ENCODE measurements at places on chromosomes 5 and 9.

DNA sequence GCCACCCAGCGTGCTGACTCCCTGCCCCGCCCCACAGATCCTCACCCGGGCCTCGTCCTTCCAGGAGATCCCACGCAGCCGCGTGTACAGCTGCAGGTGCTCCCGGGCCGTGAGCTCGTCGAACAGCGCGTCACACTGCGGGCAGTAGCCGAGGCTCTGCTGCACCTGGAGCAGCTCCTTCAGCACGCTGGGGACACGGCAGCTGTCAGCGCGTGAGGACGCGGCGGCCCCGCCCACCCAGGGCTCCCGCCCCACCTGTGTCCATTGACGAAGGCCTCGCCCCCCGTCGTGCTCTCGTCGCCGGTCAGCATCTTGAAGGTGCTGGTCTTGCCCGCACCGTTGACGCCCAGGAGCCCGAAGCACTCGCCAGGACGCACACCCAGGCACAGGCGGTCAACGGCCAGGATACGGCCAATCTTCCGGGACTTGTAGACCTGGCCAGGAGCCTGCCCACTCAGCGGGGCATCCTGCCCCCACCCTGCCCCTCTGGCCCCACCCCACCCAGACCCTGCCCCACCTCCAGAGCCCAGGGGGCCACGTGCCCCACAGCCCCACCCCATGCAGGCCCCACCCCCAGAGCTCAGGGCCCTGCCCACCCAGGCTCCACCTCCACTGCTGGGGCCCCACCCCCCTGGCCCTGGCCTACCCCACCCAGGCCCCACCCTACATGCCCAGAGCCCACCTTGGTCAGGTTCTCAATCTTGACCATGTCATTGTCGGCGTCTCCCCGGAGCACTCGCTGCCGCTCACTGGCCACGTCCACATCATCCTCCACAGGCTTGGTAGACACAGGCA lies 13.8 kb upstream of the CLIC3 start:
- DNase-seq = no peak

- DNase-seq = no peak
Measured at GRCh38 chr5:139468421-139468931, 2.3 kb upstream of the SMIM33 start.

- no peak for DNase-seq
Measured at GRCh38 chr5:180207593-180207992, 1.4 kb downstream of the RASGEF1C start.

GRCh38 chr9:34382054-34382453 lies 5.4 kb upstream of the MYORG start:
- DNase-seq = no peak

GRCh38 chr9:136950656-136951276 lies 1.3 kb upstream of the LCN12 start:
- no peak for DNase-seq

DNA sequence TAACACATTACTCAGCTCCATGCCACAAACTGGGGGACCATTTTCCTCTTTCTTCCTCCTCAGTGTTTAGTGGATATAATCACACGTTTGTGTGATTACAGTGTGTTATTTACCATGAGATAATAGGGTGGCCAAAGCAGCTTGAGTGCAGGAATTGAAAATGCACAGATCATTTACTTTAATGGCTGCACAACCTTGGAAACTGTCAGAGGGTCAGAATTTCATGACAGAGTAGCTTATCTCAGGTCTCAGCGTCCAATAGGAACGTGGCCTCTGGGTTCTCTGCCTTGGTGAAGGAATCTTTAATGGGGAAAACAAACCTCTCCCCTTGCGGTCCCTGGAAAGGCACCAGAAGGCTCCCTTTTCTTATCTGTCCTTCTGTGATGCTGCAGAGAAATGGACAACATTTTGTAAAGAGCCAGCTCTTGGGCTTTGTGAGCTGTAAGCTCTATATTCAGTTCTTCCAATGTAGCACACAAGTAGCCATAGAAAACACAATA lies 87.4 kb upstream of the CD180 start:
- DNase-seq = no peak

- DNase-seq = no peak
Measured at GRCh38 chr9:129650680-129651235, 8.8 kb upstream of the ASB6 start.

DNA sequence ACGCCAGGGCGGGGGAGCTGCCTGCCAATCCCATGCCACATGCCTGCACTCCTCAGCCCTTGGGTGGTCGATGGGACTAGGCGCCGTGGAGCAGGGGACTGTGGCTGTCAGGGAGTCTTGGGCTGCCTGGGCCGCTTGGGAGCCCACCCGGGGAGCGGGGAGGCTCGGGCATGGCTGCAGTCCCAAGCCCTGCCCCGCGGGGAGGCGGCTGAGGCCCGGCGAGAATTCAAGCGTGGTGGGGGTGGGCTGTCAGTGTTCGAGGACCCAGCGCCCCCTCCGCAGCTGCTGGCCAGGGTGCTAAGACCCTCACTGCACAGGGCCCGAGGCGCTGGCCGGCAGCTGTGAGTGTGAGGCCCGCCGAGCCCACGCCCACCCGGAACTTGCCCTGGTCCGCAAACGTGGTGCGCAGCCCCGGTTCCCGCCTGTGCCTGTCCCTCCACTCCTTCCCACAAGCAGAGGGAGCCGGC lies 83.2 kb upstream of the DMRTA1 start:
- DNase-seq = no peak

- no peak for DNase-seq
Measured at GRCh38 chr5:145479271-145479670, 355.9 kb downstream of the PRELID2 start.

GRCh38 chr9:109639674-109640579 lies 140.1 kb upstream of the PALM2AKAP2 start:
- no peak for DNase-seq

- no peak for DNase-seq
Measured at GRCh38 chr9:112069318-112070169, 105.6 kb downstream of the SUSD1 start.

- DNase-seq = no peak
Measured at GRCh38 chr5:142427529-142427928, 102.7 kb upstream of the SPRY4 start.

GRCh38 chr5:160171666-160172065 lies 52.4 kb upstream of the PWWP2A start:
- DNase-seq = no peak

- DNase-seq = no peak
Measured at GRCh38 chr5:129689045-129689444, 58.8 kb upstream of the MINAR2 start.

DNA sequence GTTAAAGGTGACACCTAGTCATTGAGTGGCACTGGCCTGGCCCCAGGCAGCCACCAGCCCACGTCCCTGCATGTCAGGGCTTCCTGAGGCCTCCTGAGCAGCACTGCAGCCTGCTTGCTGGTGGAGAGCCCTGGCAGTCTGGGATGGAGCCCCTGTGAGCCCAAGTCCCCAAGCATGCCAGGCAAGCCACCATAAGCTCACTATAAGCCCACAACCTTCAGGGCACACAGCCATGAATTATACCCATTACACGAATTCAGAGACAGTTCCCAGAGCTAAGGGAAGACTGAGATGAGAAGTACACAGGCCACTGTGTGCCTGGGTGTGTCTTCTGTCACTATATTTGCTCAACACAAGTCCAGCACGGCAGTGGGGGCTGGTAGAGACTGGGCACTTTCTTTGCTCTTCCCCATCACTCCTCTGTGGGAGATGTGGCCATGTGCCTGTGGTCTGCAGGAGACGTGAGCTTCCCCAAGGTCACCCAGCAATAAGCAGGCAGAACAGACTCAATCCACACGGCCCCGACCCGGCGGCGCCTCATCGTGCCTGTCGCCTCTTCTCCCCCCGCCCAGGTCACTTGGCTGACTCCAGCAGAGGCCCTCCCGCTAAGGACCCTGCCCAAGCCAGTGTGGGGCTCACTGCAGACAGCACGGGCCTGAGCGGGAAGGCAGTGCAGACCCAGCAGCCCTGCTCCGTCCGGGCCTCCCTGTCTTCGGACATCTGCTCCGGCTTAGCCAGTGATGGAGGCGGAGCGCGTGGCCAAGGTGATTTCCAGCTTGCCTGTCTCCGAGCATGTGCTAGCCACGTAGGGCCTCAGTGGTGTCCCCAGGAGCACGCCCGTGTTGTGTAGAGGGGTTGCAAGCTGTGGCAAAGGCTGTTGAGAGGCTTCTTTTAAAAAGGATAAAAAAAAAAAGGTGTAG lies 114.8 kb downstream of the WNK2 start:
- no peak for DNase-seq

DNA sequence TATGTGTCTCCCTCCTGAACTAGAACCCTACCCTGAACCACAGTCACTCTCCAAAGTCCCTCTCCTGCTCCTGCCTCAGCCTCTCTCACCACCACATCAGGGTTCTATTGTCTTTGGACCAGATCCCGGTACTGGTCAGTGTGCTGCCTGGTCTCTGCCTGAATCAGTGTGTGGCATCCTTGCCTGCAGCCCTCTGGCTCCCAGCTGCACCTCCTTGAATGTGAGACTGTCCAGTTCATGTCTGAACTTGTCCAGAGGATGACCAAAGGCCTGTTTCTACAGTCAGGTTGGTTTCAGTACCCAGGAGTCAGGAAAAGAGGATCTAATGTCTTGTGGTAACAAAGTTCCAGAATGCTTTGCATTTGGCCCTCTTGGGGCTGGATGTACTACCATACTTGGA lies 76.8 kb upstream of the RANBP3L start:
- DNase-seq = no peak

GRCh38 chr5:122896598-122897282 lies 51.3 kb downstream of the SNX24 start:
- DNase-seq = no peak

- no peak for DNase-seq
Measured at GRCh38 chr9:34170237-34170991, 8.4 kb upstream of the UBAP1 start.

GRCh38 chr5:112854651-112855050 lies 6.4 kb upstream of the SRP19 start:
- no peak for DNase-seq

DNA sequence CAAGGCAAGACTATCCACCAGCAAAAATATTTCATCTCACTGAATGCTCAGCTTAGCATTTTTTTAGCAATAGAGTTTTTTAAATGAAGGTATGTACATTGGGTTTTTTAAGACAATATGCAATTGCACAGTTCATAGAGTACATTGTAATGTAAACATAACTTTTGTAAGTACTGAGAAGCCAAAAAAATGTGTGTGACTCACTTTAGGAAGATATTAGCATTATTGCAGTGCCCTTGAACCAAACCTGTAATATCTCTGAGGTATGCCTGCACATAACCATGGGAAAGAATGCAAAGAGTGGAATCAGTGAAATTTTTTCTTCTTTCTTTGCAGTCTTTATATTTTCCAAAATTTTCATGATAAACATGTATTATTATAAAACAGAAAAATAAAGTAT lies 1533.3 kb upstream of the WWC1 start:
- DNase-seq = no peak

Measured in stimulated activated CD4-positive, alpha-beta T cell treated with anti-CD3 and anti-CD28 coated beads, Interleukin-1b, Interleukin-23, amount 100 ng/mL, for 1 hour (primary cell).